K562 (cell line): ENCODE measurements at places on chromosomes 1 and 21.
A peak's percentile ranks its signal among the peaks of the same experiment; 100 is the strongest.

GRCh38 chr1:25817840-25818501 lies 1.8 kb upstream of the MTFR1L start:
- DNase-seq = peak; percentile 55

DNA sequence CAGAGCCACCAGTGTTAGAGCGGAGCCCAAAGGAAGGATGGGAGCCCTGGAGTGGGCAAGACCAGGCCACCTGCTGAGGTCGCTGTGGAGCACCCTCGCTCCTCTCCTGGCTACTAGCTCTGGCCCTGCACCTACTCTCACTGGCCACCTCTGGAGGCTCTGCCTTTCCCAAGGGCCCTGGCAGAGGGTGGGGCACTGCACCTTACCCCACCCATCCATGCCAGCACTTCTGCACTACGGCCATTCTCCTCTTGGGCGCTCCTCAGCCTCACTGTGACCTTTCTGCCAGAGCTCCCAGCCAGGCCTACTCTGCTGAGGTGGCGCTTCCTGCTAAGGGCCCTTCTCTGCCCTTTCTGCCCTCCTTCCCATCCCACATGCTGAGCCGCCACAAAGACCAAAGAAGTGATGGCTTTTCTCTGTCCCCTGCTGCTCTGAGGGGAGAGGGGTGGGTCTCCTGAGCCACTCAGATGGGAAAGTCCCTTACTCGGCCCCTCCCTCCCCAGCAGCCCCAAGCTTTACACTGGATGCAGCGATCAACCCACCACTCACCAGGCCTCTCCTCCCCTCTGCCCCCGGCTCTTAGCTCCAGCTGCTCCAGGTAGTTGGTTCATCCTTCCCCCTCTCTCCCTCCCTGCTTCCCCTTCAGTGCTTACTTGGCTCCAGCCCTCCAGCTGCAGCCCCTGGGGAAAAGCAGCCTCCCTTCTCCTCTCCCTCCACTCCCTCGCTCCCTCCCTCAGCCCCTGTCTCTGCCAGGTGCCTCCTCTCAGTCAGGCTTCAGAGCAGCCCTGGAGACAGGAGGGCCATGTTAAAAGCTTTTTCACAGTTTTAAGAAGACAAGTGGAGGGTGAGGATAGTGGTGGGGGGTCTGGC lies 14.8 kb upstream of the TMEM222 start:
- peak; percentile 49 for DNase-seq

- no peak for DNase-seq
Measured at GRCh38 chr21:44317241-44317782, 17.5 kb downstream of the PFKL start.

DNA sequence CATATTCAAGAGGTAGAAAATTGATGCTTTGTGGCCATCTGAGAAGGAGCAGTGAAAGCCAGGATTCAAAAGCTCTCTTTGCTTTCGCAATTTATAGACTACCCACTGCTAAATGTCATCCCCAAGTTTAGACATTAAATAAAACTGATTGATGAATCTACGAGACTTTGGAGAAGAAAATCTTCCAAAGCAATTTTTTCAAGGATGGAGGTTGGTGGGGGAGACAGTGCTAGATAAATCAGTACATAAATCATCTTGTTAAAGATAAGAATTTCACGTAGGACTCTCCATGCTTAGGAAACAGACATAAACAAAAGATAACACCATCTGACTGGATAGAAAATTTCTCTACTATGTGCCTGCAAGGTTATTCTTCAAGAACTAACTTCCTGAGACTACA lies 147.6 kb upstream of the TIAM1 start:
- DNase-seq = no peak

DNA sequence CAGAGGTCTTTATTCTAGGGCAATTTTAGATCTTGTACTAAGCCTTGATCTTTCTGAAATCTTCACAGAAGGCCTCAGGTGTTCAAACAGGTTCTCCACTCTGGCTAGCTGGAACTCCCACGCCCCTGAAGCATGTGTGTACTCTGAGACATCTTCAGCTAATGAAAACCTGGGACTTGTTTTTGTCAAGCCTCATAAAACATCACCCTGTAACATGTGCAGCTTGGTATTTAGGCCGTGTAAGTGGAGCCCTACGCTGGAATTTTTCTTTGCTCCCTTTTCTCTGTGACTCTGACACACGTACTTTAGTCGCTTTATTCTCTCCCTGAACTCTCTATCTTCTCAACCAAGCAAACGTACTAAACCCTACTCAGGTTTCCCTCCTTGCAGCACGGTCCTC lies 701.9 kb upstream of the ZP4 start:
- DNase-seq = no peak

GRCh38 chr1:64453688-64454087 lies 16.2 kb upstream of the CACHD1 start:
- no peak for DNase-seq

DNA sequence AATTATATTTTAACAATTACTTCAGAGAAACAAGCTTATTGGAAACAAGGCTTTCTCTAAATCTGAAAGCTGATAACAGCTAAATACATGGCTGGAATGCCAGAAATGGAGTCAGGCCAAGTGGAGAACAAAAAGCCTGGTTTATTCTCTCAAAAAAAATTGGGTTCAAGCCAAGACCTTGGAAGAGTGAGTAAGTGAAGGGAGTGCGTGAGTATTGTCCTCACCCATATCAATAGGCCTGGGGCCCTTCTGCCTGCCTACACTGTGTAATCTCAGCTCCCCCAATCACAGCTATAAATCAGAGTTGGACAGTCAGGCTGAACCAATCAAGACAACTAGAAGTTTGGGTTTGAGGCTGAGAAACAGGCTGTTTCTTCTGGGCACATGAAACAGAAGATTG lies 7.4 kb downstream of the KYAT3 start:
- no peak for DNase-seq

DNA sequence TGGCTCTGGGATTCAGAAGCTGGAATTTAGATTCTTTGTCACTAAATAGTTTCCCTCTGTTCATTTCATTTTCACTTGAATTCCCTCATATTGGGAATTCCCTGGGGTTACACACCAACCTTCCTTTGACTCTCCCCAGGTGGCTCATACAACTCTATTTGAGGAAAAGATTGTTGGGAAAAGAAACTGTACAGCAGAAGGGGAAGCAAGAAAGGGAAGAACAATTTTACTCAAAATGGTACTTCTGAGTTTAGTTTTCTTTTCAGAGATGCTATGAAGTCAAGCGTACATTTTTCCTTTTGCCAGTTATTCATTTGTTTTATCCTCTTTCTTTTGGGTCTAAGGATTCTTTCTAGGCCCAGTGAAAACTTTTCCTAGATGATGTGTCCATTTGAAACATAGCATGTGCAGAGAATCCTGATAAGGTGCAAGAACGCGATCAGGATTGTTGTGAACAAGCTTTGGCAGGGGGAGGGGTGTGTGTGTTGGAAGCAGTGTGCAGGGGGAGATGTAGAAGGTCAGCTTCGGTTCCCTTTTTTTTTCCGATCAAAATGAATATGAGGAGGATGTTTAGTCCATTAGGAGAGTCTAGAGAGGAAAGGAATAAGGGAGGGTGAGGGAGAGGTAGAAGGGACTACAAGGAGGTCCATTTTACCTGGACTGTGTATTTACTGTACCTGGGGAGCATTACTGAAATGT lies 26.8 kb upstream of the CD1D start:
- DNase-seq = no peak

DNA sequence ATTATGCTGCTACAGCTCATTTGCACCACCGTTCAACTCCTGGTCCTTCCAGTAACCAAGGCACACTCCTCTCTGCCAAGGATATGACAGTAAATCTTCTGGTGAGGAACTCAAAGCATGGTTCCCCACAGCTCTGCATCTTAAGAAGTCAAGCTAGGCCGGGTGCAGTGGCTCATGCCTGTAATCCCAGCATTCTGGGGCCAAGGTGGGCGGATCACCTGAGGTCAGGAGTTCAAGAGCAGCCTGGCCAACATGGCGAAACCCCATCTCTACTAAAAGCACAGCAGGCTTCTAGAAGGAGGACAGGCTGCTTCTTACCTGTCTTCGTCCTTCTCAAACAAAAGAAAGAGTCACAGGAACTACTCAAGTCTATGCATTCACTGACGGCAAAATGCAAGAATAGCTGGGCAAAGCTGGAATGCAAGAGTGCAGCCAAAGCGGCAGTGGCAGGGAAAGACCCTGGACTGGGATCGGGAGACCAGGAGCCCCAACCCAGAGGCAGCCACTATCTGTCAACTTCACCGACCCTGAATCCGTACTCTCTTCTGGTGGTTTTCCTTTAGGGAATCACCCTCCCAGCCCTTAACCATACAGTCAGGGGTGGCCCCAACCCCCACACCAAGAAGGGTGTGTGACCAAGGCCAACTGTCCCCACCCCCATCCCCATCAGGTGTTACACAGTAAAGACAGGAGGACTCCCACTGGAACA lies 75.5 kb downstream of the NPHP4 start:
- DNase-seq = no peak

- DNase-seq = no peak
Measured at GRCh38 chr1:17429183-17429582, 10.3 kb downstream of the RCC2 start.

GRCh38 chr1:844472-845026 lies 79.2 kb upstream of the SAMD11 start:
- DNase-seq = no peak
